ENCODE measurements at places on chromosomes 2 and 18. TPM values are rescaled to one million over a fixed set of nuclear protein-coding genes. Genes with fewer than 3 reads are reported as not detected.

Gene UGT1A10
- 1.0 TPM for total RNA-seq

Gene NXPH2
- not detected for total RNA-seq

Gene STAT4
- total RNA-seq, result 4.8 TPM

Gene SPP2
- not detected for total RNA-seq

Gene CDC42EP3
- 120 TPM for total RNA-seq

Gene LOXL3
- total RNA-seq, result 7.2 TPM

Gene SLC8A1
- 167 TPM for total RNA-seq

Gene SH2D6
- total RNA-seq, result not detected

Gene CACNB4
- 2.2 TPM for total RNA-seq

Gene SERPINB8
- total RNA-seq, result 12.2 TPM

Gene TMEM178A
- 4.0 TPM for total RNA-seq

Gene DSC3
- 0.27 TPM for total RNA-seq

Gene SLC5A7
- total RNA-seq, result 2.3 TPM
